IMR-90 (cell line): ENCODE measurements at places on chromosomes 11 and 22. TPM values are rescaled to one million over a fixed set of nuclear protein-coding genes. Genes with fewer than 3 reads are reported as not detected.

SYT7 gene
- total RNA-seq = under 0.01 TPM in 1 of 2 replicates, not detected in the other

CHRM1 gene
- total RNA-seq = not detected in 2 replicates

TEAD1 gene
- total RNA-seq = 69.2 and 95.5 TPM in 2 replicates

MUC2 gene
- total RNA-seq = not detected in 2 replicates

ZP1 gene
- 0.18 and 0.28 TPM in 2 replicates for total RNA-seq

OR10W1 gene
- not detected in 2 replicates for total RNA-seq

GRCh38 chr11:99614352-99614751 is 593.6 kb downstream of the CNTN5 start:
- no peak for DNase-seq

GRCh38 chr11:20605602-20606091 is 6.2 kb downstream of the SLC6A5 start:
- no peak for DNase-seq

- DNase-seq = no peak
These were observed 40.3 kb downstream of the ARHGAP42 start for GRCh38 chr11:100727410-100727809.

GRCh38 chr11:14026961-14027360 is 64.4 kb downstream of the SPON1 start:
- peak; percentile 48 for DNase-seq

DNA sequence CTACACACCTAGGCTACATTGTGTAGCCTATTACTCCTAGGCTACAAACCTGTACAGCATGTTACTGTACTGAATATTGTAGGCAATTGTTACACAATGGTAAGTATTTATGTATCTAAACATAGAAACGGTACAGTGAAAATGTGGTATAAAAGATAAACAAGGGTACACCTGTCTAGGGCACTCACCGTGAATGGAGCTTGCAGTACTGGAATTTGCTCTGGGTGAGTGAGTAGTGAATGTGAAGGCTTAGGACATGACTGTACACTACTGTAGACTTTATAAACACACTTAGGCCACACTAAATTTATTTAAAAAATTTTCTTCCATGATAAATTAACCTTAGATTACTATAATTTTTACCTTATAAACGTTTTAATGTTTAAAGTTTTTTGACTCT is 171.7 kb upstream of the NCAM1 start:
- no peak for DNase-seq

GRCh38 chr11:117913736-117914397 is 15.3 kb downstream of the TMPRSS13 start:
- DNase-seq = no peak

GRCh38 chr22:30064172-30064571 is 16.1 kb upstream of the HORMAD2 start:
- no peak for DNase-seq

- DNase-seq = no peak
These were observed 89.7 kb downstream of the EFCAB6 start for GRCh38 chr22:43722444-43722843.

DNA sequence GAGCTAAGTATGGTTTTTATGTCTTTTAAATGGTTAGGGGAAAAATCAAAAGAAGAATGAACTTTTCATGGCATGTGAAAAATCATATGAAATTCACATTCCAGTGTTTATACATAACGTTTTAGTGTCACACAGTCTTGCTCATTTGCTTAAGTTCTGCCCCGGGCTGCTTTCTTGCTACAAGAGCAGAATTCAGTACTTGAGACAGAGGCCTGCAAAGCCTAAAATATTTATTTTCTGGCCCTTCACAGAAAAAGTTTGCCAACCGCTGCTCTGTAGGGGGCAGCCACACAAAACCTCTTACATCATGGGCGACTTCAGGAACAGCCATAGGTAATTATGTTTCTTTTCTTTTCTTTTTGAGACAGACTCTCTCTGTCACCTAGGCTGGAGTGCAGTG is 1.0 kb upstream of the ATG2A start:
- peak; percentile 70 for DNase-seq

DNA sequence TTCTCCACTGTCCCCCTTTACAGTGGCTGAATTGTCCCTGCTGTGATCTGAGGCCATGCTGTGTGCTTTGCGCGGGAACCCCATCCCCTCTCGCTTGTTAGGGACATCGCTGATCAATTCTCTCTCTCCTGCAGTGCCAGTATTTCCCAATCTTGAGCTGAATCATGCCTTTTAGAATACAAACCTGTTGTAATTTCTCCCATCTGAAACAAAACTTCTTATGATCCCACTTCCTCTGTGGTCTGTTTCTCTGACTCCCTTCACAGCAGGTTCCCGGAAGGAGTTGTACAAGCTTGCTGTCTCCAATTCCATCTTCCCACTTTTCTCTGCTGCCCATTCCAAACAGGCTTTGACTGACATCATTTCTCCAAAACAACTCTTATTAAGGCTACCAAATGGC is 16.8 kb downstream of the ADAMTS15 start:
- DNase-seq = peak; percentile 27

DNA sequence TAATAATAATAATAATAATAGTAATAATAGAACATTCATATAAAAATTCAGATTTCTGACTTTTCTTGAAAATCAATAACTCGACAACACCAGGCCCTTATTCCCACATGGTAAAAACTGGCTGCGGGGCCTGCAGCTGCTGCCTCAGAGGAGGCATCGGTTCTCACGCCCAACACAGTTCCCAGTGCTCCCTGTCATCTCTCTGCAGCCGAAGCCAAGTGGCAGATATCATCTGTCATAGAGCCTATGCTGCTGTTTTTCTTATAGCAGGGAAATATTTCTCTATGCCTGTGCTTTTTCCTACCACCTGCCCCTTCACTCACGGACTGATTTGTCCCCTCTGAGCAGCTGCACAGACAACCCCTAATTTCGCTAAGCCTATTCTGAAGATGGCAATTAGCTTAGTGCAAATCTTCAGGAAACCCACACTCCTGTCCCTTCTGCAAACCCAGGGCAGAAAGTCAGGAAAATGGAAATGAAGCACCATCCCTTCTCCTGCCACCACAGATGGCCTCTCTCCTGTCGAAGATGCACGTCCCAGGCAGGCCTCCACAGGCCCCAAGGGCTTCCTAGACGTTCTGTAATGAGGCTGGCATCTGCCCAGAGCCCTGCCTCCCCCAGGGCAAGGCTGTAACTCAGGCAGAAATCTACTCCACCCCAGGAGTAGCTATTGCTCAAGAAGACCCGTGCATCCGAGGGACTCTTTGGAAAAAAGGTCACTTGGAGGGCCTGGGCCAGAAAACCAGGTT is 66.7 kb downstream of the SYN3 start:
- no peak for DNase-seq

GRCh38 chr22:37021710-37022482 is 2.4 kb downstream of the MPST start:
- DNase-seq = peak; percentile 34

DNA sequence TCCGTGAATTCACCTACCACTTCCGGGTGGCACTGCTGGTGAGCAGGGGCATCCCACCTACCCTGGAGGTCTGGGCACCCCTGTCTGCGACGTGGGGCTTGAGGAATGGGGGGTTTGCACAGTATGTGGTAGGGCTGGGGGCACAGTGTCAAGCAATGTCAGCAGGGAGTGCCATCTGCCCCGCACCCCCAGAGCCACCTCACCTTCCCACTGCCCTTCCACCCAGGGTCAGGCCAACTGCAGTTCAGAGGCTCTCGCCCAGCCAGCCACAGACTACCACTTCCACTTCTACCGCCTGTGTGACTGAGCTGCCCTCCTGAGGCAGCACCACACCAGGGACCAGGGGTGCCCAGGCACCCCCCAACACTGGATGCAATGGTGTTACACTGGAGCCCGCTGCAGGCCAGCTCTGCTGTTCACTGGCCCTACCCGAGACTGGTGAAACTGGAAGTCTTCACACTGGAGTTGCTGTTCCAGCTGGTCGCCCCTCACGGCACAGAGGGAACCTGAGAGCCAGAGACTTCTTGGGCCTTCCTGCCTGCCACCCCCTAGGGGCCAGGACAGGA is 6.5 kb downstream of the TMEM258 start:
- DNase-seq = no peak

- peak; percentile 20 for DNase-seq
These were observed 13.0 kb downstream of the CLPB start for GRCh38 chr11:72421351-72421750.

DNA sequence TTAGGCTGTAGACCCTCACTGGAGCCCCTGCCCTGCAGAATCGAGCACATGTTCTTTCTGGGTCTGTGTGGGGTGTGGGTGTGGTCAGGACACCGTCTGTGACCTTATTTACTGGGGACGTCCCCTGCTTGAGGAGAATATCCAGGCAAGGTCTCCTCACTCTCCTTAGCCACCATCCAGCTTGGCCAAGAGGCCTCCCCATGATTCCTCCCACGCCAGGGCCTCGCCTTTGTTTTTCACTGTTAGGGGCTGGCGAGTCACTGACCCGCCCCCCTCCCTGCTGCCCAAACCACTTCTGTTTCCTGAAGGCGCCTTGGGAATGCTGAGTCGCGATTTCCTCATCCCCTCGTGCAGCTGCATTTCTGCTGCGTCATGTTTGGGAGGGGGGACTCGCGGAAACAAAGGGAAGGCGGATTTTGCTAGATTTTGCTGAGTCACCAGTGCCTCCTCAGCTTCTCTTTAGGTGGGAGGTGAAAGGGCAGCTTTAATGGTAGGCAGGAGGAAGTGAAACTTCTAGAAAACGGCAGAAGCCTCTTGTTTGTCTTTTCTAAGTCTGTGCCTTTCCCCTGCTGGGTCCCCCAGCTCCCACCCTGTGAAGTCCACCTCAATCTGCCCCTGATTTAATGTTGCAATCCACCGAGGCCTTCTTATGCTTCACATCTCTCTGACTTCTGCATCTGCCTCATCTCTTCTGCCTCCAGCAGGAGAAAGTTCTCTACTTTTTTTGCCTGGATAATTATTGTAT is 4.0 kb upstream of the HMOX1 start:
- peak; percentile 99 for DNase-seq

DNA sequence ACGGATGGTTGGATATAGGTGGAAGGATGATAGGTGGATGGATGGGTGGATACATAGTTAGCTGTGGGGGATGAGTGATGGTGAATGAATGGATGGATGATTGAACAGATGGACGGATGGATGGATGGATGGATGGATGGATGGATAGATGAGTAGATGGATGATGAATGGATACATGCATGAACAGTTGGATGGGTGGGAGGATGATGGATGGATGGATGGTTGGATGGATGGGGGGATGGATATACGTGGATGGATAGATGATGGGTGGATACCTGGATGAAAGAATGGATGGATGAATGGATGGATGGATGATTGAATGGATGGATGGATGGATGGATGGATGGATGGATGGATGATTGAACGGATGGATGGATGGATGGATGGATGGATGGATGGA is 68.4 kb upstream of the PRR5 start:
- no peak for DNase-seq

GRCh38 chr11:61198361-61198760 is 5.0 kb upstream of the PGA3 start:
- DNase-seq = no peak

- no peak for DNase-seq
These were observed 199.2 kb downstream of the IGLL1 start for GRCh38 chr22:23380911-23381310.
